ENCODE measurements at places on chromosomes 5 and 9.

DNA sequence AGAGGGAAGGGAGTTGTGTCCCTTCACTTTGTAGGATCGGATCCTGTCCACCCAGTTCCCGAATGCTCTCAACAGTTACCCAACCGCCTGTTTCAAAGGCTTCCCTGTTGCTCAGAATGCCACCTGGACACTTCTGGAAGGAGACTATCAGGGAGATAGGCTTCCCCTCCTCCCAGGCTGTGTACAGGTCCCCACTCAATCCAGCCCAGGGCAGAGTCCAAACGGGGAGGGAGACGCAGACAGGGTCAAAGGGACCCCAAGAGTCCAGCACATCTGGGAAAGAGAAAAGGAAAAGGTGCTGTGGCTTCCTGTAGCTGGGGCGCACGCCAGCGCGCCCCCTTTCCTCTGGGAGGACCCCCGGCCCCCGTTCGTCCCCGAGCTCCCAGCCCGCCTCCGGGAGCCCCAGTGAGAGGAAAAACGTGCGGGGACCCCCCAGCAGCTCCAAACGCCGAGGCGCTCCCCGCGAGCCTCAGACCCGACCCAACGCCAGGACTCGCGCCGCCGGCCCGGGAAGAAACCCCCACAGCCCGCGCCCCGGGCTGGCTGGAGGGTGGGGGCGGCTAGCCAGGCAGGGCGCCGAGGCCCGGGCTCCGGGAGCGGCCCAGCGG lies 640 bp downstream of the SURF4 start:
- peak; percentile 39 for DNase-seq

DNA sequence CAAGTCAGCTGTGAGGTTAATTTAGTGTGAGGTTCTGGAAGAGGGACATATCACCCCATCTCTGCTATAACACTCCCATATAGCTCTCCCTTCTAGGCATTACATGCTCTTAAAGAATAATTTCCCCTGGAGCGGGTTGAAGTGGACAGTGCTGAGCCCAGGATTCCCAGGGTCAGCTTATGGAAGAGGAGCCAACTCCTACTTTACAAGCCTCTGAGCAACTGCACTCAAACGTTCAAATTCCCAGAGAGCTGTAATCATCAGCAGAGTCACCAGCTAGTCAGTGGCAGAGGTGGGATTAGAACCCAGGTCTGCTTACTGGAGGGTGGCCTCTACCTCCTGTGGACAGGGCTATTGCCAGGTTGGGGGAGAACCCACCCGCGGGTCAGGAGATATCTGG lies 1.4 kb downstream of the NEURL1B start:
- no peak for DNase-seq

GRCh38 chr9:70540016-70540415 lies 125.6 kb upstream of the KLF9 start:
- no peak for DNase-seq

DNA sequence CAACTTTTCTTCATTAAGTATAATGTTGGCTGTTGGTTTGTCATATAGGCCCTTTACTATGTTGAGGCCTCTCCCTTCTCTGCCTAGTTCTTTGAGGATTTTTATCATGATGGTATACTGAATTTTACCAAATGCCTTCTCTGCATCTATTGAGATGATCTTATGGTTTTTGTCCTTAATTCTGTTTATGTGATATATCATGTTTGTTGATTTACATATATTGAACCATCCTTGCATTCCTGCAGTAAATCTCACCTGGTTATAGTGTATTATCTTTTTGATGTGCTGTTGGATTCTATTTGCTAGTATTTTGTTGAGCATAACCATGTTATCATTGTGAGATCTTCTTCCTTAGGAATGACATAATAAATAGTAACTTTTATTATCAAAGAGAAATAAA lies 362.9 kb downstream of the CCDC171 start:
- DNase-seq, result no peak

DNA sequence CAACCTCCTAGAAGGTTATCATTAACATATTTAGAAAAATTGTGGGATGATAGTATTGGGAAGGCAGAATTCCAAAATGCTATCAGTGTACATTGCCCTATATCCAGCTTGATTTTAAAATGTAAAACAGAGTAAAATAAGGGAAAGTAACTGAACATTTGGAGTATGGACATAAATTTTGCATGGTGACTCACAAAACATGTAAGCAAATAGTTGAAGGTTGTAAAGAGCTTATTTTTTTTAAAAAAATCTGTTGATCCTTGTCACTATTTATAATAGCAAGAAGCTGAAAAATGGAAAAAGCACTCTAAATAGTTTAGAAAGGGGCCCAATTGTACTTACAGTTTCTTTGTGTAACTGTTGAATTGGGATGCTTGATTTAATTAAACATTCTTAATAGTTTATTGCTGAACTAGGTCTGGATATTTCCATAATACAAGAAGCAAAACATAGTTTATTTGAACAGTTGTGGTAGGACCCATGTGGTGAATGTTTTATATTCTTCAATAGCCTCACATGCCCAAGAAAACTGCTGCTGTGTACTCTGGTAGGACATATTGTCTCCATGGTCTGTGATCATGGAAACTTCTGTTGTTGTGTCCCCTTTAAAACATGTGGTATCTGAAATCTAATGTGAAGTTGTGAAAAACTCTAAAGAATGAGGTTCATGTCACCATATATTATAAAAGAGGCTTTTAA lies 82.4 kb downstream of the NNT start:
- DNase-seq, result no peak

DNA sequence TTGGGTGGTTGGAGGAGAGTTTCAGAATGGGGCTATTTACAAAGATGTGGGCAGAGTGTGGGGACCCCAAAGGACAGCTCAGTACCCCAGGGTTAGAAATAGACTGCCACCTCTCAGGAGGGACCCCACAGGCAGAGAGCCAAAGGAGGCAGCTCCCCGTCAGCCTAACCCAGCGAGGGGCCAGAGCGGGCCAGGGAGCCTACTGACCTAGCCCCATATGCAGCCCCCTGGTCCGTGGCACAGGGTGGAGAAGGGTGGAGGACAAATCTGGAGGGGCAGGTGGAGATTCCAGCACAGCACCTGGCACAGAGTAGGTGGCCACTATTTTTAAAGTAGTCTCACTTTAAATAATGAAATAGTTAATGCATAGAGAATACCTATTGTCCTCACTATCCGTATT lies 67.2 kb upstream of the ANGPTL2 start:
- DNase-seq, result no peak

DNA sequence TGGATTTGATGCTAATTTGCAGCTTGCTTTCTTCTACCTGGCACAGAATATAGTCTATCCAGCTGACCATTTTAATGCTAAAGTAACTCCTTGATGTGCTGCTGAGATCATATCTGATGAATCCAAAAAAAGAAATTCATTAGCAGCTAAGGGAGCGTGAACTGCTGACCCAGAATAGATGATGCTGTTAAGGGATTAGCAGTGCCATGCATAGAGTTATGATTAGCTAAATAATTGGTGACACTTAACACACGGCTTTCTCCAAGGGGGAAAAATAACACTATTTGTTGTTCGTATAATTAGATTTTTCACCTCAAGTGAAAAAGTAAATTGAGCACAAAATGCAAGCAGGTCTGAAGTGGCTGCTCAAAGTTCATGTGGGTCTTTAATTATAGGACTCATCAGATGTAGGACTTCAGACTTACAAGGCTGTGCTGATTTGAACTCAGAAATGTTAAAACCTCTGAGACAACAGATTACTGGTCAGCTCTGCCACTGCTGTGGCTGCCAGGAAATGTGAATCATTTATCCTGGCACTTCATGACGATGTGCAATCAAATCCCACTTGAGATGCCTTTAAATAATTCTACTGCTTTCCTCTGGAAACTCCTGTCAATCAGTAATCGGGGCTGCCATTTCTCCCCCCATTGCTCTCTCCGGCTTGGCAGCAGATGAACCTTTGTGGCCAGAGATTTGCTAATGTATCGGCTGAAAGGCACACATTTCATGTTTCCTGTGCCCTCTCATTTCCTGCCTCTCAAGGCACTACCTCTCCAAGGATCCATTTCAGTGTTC lies 291.6 kb upstream of the C9orf72 start:
- DNase-seq, result peak; percentile 16

GRCh38 chr5:178555771-178556211 lies 34.4 kb downstream of the COL23A1 start:
- DNase-seq, result no peak

- no peak for DNase-seq
These were observed 31.9 kb downstream of the GNA14 start for GRCh38 chr9:77616191-77616590.

DNA sequence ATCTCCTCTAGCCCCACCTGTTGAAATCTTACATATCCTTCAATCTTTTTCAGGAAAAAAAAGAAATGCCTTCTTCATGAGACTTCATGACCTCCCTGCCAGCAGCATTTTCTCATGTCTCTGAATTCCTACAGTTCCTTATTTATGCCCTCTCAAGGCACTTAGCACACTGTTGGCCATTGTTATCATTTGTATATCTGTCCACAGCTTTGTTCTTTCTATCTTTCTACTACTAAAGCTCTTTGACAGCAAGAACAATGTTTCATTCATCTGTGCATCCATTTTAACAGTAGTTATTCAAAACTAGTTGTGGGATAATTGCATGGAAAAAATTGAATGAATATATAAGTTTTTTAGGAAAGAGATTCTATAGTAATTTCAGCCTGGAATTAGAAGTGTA lies 20.9 kb upstream of the GZMA start:
- DNase-seq, result no peak

GRCh38 chr5:150108711-150109514 lies 22.6 kb upstream of the CSF1R start:
- peak; percentile 7 for DNase-seq

GRCh38 chr5:178339272-178339671 lies 106.7 kb upstream of the PHYKPL start:
- no peak for DNase-seq

GRCh38 chr5:133729800-133730199 lies 117.5 kb upstream of the FSTL4 start:
- DNase-seq, result no peak

DNA sequence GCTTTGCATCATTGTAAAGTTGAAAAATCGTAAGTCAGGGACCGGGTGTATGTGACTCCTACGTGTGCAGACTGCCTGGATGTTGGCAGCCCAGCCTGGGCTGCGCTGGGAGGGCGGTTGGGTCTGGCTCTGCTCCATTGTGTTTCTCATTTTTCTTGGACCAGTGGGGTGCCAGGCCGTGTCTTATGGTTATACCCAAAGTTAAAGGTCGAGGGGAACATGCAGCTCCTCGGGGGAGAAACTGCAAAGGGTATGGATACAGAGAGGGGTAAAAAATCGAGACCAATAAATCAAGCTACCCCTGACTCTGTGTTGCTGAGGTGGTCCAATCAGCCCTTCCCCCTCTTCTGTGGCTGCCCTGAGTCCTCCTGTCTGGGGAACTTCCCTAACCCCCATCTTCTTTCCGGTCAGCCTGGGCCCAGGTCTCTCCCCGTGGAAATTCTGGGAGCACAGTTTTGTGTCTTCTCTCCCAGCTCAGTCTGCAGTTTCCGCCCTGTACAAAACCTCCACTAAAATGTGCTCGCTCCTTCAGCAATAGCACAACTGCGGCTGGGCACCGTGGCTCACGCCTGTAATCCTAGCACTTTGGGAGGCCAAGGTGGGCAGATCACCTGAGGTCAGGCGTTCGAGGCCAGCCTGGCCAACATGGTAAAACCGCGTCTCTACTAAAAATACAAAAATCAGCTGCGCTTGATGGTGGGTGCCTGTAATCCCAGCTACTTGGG lies 34.1 kb upstream of the UNC5A start:
- no peak for DNase-seq

GRCh38 chr9:81620002-81620390 lies 69.4 kb downstream of the TLE1 start:
- no peak for DNase-seq

- no peak for DNase-seq
These were observed 635.7 kb downstream of the RAB3C start for GRCh38 chr5:59218424-59219045.

- no peak for DNase-seq
These were observed 10.9 kb downstream of the IL12B start for GRCh38 chr5:159319363-159319762.

DNA sequence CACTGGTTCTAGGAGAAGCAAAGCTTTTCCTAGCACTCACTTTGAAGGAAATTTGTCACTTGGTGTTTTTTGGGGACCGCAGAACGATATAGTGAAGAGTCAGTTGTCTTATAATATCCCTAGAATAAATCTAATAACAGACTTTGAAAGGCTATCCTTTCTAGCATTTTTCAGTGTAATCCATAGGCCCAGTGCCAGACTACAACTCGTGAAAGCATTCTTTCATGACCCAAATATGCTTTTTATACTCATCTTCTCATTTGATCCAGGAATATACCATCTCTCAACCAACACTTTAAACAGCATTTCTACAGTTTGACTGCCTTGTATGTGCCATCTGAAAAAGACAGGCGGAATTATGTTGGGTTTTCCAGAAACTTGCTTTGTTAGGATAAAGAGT lies 104.0 kb downstream of the ERCC6L2 start:
- DNase-seq, result no peak

DNA sequence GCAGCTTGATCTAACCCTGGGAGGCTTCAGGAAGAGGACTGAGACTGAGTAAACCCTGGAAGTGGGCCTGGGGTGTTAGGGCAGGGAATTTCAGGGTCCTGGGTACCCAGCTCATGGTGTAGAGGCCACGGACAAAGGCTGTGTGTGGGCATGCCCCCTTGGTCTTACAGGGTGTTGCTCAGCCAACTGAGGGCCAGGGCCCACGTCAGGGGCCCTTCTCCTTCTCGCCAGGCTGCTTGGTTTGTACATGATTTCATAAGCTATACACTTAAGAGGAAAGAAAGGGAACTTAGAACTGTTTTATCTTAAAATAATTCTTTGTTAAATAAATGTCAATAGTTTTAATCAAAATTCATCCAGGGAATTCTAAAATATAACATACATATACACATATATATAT lies 95.4 kb downstream of the TLE4 start:
- no peak for DNase-seq

- peak; percentile 39 for DNase-seq
These were observed 108.4 kb downstream of the ENTREP1 start for GRCh38 chr9:69433392-69433791.

- no peak for DNase-seq
These were observed 220.6 kb upstream of the EDIL3 start for GRCh38 chr5:84605241-84605640.
